ENCODE measurements at places on chromosomes 16 and 17. TPM values are rescaled to one million over a fixed set of nuclear protein-coding genes. Genes with fewer than 3 reads are reported as not detected.
A peak's percentile ranks its signal among the peaks of the same experiment; 100 is the strongest.

DNA sequence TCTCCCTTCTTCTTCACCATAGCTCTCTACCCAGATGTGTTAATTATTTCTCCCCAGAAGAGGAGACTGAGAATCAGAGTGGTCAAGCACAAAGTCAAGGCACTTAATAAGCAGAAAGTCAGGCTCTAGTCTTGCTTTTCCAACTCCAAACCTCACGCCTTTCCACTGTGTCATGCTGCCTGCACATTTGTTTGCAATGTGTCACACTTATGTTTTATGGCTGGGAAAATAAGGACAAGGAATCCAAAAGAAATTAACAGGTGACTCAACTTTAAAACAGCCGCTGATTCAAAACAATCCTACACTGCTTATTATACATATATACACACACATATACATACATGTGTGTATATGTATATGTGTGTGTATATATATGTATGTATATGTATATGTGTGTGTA is 255.7 kb upstream of the DYNLRB2 start:
- DNase-seq = no peak

DNA sequence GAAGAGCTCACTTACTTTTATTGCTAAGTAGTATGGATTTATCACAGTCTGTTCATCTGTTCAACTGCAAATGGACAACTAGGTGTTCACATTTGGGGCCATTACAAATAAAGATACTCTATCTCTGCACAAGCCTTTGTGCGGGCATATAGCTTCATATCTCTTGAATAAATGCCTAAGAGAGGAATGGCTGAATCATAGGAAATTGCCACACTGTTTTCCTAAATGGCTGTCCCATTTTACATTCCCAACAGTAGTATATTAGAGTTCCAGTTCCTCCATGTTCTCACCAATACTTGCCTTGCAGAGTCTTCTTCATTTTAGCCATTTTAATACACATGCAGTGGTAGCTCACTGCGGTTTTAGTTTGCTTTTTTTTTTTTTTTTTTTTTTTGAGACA is 20.5 kb downstream of the NSMCE1 start:
- DNase-seq = no peak

DNA sequence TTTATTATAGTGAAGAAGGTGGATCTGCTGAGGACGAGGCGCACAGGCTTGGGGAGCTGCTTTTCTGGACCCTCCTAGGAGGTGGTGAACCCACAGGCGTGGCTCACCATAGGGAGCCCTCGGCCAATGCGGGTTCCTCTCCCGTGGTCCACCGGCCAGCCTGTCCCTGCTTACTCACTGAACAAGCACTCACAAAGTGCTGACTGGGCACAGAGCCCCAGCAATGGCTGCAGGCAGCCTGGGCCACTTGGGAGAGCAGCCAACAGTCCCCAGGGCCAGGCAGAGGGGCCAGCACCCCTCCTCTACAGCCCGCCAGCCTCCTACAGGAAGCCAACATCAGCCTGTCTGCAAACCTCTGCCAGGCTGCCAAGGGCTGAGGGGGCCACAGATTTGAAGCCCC is 19.1 kb upstream of the NCBP3 start:
- DNase-seq = peak; percentile 27

GRCh38 chr16:53668869-53669268 is 34.8 kb downstream of the RPGRIP1L start:
- no peak for DNase-seq

DNA sequence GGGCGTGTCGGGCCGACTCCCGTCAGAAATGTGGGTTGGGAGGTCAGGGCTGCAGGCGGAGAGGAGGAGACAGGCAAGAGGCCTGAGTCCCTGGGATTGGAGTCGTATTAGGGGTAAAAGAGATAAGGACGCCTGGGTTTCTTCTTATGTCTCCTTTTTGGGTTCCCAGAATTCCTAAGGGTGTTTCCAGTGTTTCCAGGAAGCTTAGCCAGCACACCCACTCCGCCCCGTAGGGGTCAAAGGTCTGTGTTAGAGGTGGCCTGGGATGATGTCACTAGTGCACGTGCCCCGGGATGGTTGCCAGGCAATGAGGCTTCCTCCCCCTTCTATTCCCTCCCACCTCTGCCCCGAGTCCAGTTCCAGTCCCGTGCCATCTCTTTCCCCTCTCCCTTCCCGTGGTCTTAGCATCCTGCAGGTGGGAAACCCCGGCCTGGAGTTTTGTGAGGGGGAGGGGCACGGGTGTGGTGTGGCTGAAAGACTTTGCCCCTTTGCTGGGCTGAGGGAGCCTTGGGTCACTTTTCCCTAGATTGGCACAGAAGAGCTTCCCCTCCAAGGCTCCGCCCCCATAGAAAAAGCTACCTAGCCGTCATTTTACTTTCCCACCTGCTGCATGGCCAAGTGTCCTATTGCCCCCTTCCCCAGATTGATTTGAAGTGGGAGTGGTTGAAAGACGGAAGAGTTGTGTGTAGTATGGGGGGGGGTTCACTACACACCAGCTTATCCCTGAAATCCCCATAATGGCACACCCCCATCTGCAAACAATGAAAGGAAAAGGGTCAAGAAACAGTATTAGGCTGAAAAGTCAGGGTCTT is 2.8 kb downstream of the KDM6B start:
- DNase-seq = peak; percentile 85

DNA sequence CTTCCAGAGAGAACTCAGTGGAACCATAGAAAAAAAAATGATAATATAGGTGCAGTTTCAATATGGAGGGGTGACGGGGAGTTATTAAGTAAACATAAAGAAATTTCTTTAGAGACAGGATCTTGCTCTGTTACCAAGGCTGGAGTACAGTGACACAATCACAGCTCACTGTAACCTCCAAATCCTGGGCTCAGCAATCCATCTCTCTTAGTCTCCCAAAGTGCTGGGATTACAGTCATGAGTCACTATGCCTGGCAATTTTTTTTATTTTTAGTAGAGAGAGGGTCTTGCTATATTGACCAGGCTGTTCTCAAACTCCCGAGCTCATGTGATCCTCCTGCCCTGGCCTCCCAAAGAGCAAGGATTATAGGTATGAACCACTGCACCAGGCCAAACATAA is 48.8 kb downstream of the NLRC5 start:
- DNase-seq = no peak

DNA sequence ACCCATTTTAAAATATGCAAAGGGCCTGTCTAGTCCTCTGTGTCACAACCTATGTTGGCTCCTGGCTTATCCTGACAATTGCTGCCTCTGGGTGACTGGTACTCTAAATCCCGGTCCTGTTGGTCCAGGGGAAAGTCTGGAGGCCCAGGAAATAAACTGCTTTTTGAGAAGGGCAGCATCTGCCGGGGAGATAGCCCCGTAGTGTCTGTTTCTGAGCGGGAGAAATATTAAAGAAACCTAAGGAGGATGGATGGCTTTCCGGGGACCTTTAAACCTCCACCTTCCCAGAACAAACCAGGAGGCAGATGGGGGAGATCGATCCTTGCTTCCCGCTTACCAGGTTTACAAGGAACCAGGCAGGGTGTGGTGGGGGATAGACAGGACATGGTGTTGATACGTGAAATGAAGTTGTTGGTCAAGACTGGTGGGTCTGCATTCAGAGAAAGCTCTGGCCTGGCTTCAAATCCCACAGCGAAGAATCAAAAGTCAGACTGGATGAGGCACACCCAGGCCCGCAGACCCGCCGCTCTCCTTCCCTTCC is 3.8 kb downstream of the HOXB2 start:
- no peak for DNase-seq

GRCh38 chr17:42428141-42428944 is 5.3 kb upstream of the CAVIN1 start:
- DNase-seq = no peak

- DNase-seq = no peak
Measured at GRCh38 chr16:78303946-78304345, 204.5 kb downstream of the WWOX start.

- no peak for DNase-seq
Measured at GRCh38 chr17:57357392-57357784, 101.1 kb downstream of the MSI2 start.

GRCh38 chr17:76511668-76512365 is 10.6 kb upstream of the RHBDF2 start:
- no peak for DNase-seq

DNA sequence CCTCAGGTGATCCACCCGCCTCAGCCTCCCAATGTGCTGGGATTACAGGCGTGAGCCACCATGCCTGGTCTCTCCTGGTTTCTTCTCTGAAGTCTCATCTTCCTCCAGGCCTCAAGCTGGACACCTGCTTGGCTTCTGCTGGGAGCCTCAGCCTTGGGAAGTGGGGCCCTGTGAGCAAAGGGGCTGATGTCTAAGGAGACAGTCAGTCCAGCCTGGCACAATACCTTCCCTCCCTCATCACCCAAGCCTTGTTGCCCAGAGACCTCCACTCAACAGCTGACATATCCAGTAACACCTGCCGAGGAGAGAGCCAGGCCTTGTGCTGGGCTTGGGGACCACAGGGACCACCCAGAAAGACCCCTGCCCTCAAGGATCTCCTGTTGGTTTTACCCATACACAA is 251.6 kb downstream of the GSG1L start:
- no peak for DNase-seq

DNA sequence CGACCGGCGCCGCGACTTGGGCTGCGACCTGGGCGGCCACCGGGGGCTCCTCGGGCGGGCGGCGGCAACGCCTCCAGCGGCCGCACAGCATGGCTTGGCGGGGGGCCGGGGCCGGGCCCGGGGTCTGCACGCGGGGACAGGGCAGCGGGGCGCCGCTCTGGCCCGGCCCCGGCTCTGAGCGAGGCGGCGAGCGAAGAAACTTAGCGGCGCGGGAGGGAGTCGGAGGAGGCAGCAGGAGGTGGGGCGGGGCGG is at the start of gene PLCD3:
Gene PLCD3 (minus strand): TSS at position 196 of the 252 bp plus-strand sequence. CDS start 105 bp downstream, at position 91.
- DNase-seq = no peak

GRCh38 chr17:33201283-33201682 is 91.8 kb downstream of the ASIC2 start:
- no peak for DNase-seq

DNA sequence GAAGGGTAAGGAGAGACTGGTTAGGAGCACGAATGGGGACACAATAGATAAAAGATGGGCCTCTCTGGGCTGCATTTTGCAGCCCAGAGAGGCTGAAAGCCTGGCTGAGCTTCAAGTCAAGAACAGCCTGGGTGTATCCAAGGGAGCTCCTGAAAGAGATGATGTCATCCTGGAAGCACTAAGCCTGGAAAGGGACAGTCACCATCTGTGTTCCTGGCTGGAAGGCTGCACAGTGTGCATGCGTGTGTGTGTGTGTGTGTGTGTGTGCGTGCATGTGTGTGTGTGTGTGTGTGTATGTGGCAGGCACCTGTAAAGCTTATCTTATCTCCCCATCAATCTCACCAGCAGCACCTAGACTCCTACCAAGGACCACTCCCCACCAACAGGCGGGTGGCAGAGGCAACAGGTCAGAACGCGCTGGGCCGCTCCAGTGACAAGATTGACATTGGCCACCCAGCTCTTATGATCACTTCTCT is 44.1 kb downstream of the COG7 start:
- no peak for DNase-seq

DNA sequence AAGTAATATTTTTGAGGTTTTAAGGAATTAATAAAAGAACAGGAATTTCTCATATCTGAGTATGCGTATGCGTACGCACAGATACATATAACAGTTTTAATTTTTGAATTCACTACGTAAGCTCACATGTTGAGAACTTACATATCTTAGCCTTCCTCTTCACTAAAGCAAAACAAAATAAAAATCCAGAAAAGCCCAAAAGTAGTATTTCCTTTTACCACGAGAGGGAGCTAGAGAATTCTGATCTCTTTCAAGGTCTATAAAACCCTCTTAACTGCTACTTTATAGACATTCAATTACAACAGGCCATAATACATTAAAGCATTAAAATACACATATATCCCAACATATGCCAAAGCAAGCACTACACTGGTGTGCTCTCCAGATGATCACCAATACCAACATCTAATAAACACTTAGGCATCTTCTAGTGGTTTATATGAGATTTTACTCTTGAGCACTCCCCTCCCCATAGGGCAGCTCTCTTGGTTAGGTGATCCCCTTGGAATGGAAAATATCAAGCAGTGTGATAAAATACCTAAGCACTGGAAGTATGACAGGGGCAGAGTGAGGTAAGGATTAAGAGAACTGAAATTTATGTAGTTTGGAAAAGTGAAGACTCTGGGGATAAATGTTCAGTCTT is 94.0 kb downstream of the SKAP1 start:
- peak; percentile 55 for DNase-seq

DNA sequence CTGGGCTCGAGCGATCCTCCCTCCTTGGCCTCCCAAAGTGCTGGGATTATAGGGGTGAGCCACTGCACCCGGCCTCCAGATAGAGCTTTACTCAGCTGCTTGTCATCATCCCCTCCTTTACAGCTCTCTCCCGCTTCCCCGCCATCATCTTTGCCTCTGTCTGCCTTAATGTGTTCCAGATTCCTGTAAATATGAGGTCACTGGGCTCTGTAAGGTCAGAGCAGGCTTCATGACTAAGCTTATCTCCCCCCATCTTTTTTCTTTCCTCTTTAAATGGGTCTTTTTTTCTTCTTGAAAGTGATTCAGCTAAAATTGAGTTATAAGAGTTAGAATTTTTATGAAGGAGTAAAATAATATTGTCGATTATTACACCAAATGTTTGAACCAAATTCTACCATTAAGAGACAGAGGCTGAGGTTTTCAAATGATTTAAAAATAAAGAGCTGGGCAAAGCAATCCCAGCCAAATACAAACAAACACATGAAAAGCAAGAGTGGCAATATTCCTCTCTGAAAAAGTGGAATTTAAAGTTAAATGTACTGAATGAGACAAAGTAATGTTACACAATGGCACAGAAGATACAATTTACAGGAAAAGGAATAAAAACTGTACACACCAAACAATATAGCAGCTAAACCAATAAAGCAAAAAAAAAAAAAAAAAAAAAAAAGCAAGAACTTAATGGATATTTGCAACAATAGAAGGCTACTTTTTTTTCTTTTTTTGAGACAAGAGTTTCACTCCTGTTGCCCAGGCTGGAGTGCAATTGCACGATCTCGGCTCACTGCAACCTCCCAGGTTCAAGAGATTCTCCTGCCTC is 62.1 kb downstream of the CRISPLD2 start:
- no peak for DNase-seq

Gene GRAP
- 14.8 TPM for polyA plus RNA-seq

Gene IRX5
- polyA plus RNA-seq = 29.1 TPM

Gene HGS
- polyA plus RNA-seq = 80.7 TPM

Gene GPRC5C
- 40.1 TPM for polyA plus RNA-seq

Gene BEAN1
- 10.7 TPM for polyA plus RNA-seq

Gene KRT24
- not detected for polyA plus RNA-seq

Gene TEX19
- polyA plus RNA-seq = not detected

Gene CLEC16A
- 19.9 TPM for polyA plus RNA-seq

Gene HOXB5
- 29.8 TPM for polyA plus RNA-seq
